ENCODE measurements at places on chromosomes 2 and 18.

GRCh38 chr2:133641497-133641896, 73.2 kb upstream of the NCKAP5 start:
- DNase-seq = no peak

GRCh38 chr18:52348209-52348608, 8.2 kb downstream of the DCC start:
- DNase-seq = no peak

DNA sequence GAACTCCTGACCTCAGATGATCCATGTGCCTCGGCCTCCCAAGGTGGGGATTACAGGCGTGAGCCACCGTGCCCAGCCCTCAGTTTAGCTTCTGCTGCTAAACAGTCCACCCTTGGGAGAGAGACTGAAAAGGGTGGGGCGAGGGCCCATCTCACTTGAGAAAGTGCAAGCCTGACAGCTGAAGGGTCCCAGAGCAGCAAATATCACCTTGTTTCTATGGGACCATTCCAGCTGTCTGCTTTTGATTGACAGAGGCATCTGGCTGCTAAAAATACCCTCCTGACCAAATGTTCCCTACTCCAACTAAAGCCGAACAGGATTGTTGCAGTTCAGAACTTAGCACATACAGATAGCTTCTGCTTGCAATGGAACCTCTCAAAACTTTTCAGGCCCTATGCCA, 436 bp upstream of the SMYD1 start:
- DNase-seq = no peak

- no peak for DNase-seq
These were observed 11.8 kb upstream of the ZFP36L2 start for GRCh38 chr2:43238176-43238575.

- DNase-seq = no peak
These were observed 4.3 kb upstream of the MOCOS start for GRCh38 chr18:36183033-36183432.

All from stimulated activated CD4-positive, alpha-beta T cell treated with anti-CD3 and anti-CD28 coated beads, Interleukin-1b, Interleukin-23, amount 100 ng/mL, for 24 hours (primary cell).